Activated CD8-positive, alpha-beta memory T cell treated with anti-CD3 and anti-CD28 coated beads, Interleukin-2, amount 10 ng/mL, durations not matched to agents 7 days and 5 days (primary cell): ENCODE measurements at places on chromosomes 6 and 20. TPM values are rescaled to one million over a fixed set of nuclear protein-coding genes. Genes with fewer than 3 reads are reported as not detected.

MYL9 gene
- total RNA-seq: 0.59 TPM

BMP6 gene
- total RNA-seq: not detected

DNA sequence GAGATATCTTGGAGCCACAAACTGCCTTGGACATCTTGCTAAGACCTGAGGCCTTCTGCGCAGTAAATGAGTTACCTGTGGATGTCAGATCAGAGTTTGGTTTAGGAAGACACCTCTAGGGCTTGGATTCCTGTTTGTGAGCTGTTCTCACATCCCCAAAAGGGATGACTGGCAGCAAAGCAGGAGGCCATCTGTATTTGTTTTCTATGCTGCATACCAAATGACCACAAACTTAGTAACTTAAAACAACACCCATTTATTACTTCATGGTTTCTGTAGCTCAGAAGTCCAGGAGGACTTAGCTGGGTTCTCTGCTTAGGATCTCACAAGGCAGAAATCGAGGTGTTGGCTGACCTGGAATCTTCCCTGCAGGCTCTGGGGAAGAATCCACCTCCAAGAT is 116.7 kb downstream of the UNC5CL start:
- DNase-seq: no peak
- H3K4me3 ChIP-seq: no peak overlapping the region
- H3K4me1 ChIP-seq: no peaks in the 10 kb centered on the region

DNA sequence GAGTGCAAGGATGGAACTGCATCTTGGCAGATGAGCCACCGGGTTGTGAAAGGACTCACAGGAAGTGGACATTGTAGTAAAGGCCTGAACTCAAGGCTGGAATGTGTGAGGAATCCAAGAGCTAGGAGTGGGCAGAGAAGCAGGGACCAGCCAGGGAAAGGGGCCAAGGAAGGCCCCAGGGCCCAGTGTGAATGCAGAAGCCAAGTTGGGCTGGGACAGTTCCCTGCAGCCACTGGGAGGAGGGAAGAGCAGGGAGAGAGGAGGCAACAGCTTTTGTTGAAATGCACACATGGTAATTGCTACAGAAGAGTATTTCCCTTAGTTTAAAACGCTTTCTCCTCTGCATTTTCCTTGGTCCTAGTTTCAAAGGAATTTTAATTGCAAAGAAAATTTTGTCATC is 34.6 kb downstream of the CDH22 start:
- no peaks in the 10 kb centered on the region for H3K36me3 ChIP-seq
- H3K4me1 ChIP-seq: no peaks in the 10 kb centered on the region
- peaks cover 64% of the 10 kb centered on the region for H3K27me3 ChIP-seq
- no peak overlapping the region for H3K4me3 ChIP-seq
- H3K27ac ChIP-seq: no peak overlapping the region
